ENCODE measurements at places on chromosomes 3 and 15.

- DNase-seq: no peak
Observed at GRCh38 chr3:58323529-58324390, 8.9 kb upstream of the PXK start.

DNA sequence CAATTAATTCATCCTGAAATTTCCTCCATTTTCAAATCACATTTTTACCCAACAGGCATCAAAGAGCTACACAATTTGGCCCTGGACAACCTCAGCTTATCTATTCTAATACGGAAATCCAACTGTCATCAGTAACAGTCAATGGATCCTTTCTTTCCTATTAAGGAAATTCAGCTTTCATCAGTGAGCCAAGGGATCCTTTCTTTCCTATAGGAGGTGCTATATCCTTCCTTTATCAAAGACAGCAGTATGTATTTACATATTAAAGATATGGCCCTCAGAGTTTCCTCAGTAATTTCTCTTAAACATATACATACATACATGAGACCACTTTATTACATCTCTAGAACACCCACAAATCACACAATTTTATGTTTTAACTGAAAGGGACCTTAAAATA is 10.1 kb downstream of the DHX36 start:
- no peak for DNase-seq

DNA sequence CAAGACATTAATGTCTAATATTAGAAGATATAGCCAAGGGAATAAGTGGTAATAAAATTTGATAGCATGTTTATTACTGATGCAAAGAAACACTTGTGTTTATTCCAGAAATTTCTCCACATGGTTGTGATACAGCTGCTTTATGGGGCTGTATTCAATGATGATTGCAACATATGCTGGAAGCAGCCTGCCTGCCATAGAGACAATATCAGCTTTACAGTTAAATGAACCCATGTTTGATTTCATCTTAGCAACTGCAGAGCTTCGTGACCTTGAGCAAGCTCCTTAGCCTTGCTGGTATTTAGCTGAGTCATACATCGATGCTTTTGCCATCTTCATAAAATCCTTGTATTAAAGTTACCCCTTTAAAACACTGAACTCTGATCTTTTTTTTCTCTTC is 168.1 kb upstream of the STAC start:
- no peak for DNase-seq

- DNase-seq: no peak
Observed at GRCh38 chr15:62052713-62053112, 7.5 kb downstream of the VPS13C start.

DNA sequence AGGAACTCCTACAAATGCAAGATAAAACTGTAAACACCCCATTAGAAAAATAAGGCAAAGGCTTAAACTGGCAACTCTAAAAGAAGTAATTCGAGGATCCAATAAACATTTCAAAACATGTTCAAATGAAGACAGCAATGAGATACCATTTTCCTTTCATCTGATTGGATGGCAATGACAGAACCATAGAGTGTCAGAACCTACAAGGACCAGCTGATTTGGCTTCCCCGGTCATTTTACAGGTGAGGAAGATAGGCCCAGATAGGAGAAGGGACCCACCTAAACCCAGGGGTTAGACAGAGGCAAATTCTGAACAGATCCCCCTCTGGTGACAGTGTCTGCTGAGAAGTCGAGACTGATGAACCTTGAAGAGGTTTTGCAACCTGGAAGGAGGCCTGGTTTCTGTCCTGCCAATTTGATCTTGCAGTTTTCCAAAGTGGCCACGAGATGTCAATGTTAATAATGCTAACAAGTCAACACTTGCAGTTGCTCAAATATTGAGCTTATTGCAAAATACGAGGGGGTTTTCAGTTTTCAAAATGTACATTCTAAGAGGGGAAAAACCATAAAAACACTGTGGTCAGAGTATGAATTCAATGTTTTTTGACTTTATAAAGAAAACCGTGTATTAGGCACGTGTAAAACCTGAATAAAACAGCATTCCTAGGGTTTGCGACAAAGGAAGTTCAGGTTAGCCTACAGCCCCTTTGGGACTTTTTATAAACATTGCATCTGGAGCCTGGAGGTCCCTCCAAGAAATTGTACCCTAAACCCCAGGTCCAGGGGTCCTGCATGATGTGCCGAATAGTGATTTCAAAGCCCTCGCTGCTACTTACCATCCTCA is 21.5 kb downstream of the CFAP161 start:
- DNase-seq: no peak

DNA sequence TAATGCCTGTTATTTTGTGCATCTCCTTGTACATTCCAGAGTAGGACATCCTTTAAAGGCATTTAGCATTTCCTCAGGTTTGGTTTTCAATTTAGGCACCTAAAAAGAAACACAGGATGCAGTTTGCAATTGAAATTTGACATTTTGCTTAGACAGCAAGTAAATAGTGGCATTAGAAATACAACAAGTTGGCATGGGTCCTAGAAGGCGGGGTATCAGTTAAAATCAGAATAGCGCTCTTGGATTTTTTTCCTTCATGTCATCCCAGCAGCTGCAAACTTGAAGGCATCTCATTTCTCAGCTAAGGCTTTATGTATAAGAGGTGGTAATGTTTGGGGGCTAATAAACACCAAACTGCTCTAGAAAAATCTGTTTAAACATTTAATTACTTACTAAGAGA is 47.5 kb upstream of the SKOR1 start:
- no peak for DNase-seq

DNA sequence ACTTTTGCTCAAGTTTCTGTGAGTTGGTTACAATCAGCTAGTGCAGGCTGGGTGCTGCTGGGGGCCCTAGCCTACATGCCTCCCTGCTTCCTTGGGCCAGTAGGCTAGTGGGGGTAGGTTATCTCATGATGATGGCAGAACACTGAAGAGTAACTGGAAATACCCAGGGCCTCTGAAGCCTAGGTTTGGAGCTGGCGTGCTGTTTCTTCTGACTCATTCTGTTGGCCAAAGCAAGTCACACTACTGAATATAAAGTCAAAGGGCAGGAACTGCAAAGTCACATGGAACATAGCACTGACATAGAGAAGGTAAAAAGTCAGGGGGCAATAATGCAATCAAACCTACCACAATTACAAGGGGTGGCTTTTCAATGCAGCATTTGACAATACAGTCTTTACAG is 34.5 kb downstream of the RASGRP1 start:
- no peak for DNase-seq

GRCh38 chr15:82231842-82232241 is 30.7 kb downstream of the EFL1 start:
- DNase-seq: no peak

- peak; percentile 83 for DNase-seq
Observed at GRCh38 chr3:52428151-52429005, 16.5 kb downstream of the SEMA3G start.

DNA sequence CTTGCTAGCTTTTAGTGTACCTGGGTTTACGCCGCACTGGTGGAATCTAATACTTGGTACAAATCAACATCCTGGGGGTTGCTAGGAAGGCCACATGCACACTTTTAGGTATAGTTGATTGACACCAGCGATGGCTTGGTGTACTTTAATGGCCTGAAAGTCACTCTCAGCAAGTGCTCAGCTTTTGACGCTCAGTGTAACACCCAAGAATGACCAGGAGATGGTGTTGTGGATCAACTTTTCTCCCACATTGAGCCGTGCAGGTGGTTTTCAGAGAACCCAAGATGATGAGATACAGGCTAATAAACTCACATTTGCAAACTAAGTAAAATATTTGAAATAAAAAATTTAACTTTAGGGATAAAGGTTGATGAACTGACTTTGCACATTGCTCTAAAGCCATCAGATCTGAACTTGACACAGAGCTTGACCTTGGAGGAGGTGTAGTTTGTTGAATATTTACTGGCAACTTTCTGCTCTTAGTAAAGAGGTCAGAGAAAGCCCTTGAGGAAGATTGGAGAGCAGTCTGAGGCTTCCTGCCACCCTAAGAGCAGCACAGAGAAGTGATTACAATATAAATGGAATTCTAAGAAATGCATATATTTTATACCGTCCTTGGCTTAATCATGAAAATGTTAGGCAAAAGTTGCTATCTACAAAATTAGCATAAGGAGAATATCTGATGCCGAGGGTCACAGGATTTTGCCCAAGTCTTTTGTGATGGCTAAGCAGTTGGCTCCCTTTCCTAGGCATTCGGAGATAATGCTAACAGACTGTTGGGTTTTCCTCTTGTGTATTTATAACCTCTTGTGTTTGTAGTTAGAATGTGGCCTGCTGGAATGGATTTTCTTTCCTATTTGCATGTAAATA is 143.4 kb upstream of the RASGRP1 start:
- no peak for DNase-seq

- DNase-seq: no peak
Observed at GRCh38 chr3:100245927-100246326, 14.9 kb upstream of the TBC1D23 start.

GRCh38 chr3:182259579-182259978 is 533.7 kb upstream of the ATP11B start:
- no peak for DNase-seq

DNA sequence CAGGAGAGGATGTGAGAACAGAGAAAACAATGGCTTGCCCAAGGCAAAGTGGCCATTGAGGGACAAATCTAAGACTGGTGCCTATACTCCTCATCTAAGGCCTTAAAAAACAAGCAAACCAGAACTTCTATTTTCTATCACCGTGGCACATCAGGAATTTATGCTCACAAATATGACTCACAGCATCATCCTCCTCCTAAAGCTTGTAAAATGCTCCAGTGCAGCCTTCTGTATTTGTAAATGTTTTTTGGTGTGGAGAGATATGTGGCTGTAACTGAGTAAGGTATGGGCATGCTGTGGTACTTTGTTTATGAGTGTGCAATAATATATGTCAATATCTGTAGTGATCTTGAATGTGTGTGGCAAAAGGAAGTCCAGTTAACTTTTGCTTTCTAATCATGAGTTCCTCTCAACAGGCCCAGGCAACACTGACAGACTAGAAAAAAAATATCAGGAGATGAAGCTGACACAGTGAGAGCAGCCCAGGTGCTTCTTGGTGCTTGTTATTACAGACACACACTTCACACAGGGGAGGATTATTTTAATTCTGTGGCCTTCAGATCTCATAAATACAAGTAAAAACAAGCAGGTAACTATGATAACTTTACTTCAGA is 60.3 kb downstream of the CTNNB1 start:
- no peak for DNase-seq

DNA sequence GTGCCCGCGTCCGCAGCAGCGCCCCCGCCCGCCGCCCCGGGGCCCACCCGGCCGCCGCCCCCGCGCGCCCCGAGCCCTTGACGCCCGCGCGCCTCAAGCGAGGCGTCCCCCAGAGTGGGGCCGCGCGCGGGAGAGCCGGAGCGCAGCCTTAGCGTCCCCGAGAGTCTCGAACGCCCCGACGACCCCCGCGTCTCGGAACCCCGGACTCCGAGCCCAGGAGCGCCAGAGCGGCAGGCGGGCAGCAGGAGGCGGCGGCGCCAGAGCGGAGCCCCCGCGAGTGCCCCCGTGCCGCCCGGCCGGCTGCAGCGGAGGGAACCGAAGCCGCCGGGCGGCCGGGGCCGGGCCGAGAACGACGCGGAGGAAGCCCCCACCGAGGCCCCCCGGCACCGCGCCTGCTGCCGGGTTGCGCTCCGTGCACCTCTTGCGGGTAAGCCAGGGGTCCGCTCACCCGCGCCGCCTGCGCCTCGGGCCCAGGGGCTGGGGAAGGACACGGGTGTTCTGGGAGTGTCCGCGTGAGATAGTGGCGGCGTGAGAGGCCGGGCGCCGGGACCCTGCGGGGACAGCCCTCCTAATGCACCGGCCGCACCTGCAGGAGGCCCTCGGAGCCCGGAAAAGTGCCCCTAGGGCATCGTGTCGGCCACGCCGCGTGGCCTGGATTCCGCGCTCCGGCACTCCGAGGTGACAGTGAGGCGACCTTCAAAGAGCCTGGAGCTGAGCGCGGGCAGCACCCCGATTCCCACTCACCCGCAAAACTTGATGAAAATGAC is 52.0 kb upstream of the ULK4 start:
- DNase-seq: no peak

DNA sequence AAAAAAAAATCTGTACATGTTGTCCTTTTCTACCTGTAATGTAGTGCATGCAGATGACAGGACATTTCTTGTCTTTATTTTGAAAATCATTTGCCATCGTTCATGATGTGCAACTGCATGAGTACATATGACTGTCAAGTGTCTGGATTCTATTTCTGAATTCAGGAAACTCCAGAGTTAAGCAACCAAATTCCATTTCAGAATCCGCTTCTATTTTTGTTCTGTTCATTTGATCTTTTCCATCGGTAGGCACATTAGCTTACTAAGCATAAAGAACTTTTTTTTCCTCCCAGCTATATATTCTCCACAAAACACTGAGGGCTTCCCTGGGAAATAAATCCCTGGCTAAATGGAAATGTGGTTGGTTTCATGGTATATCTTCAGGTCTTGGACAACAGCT is 365.6 kb downstream of the PTPRG start:
- no peak for DNase-seq

DNA sequence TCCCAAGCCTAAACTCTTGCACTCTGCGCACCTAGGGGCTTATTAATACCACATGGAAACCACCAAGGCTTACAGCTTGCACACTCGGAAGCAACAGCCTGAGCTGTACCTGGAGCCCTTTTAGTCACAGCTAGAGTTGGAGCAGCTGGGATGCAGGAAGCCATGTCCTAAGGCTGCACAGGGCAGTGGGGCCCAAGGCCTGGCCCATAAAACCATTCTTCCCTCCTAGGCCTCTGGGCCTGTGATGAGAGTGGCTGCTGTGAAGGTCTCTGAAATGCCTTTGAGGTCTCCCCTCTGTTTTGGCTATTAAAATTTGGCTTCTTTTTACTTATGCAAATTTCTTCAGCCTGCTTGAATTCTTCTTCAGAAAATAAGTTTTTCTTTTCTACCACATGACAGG is 383.9 kb upstream of the UBE2E2 start:
- no peak for DNase-seq

DNA sequence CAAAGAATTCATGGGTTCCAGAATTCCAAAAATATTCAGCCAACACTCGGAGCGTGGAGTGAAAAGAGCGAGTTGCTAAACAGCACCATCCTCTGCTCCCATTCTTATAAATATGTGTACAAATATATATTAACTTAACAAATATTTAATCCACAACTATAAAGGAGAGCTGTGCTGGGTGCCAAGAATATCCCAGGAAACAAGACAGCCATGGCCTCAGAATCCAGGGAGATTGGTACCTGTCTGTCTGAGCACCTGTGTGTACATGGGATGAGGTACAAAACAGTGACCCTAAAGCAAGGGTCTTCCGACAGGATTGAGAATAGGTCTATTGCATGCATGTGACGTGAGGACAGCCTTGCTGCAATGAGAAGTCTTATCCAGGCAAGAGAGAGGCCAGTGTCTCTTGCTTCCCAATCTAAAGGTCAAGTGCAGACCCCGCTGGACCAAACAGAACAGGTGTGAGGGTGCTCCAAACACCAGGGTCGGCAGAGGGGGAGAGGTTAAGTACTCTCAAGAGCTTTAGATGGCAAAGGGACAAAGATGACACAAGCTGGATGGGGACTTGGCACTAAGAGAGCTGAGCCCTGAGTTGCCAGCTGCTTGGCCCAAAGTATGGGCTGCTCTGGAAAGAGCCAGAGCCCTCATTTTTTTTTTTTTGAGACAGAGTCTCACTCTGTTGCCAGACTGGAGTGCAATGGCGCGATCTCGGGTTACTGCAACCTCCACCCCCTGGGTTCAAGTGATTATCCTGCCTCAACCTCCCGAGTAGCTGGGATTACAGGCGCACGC is 36.2 kb downstream of the HOMER2 start:
- no peak for DNase-seq

GRCh38 chr3:111541391-111541790 is 606 bp upstream of the CD96 start:
- DNase-seq: no peak

- no peak for DNase-seq
Observed at GRCh38 chr15:62066663-62067447, at the start of gene C2CD4A. Gene C2CD4A, plus strand, starts transcription at chr15:62066977. Its CDS starts 637 bp downstream, at chr15:62067614.

All from hippocampal formation (tissue), 2 donors.